ENCODE measurements at places on chromosomes 2 and 18. TPM values are rescaled to one million over a fixed set of nuclear protein-coding genes. Genes with fewer than 3 reads are reported as not detected.

DNA sequence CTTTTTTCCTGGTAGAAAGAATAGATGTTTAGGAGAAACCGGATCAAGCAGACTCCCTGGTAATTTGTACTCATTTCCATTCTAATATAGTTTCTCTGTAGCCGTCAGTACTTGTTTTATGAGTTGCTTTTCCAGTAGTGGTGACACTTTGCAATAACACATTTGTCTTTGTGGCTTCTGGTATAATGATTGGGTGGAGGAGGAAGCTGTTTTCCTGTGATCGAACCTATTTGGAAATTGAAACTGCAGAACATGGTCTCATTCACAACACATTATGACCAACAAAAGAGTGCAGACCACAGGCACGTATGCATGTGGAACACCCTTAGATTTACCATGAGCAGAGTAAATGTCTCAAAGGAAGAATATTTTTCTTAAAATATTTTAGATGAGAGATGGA, 7.6 kb upstream of the SERPINB12 start:
- DNase-seq, result no peak
- no peaks in the 10 kb centered on the region for H3K27me3 ChIP-seq
- no peak overlapping the region for H3K27ac ChIP-seq
- H3K4me1 ChIP-seq, result no peaks in the 10 kb centered on the region
- H3K4me3 ChIP-seq, result no peak overlapping the region

- no peaks in the 10 kb centered on the region for H3K4me1 ChIP-seq
- H3K4me3 ChIP-seq, result no peak overlapping the region
- no peaks in the 10 kb centered on the region for H3K36me3 ChIP-seq
- no peak overlapping the region for H3K27ac ChIP-seq
Observed at GRCh38 chr2:238170386-238171071, 11.8 kb downstream of the ERFE start.

DNA sequence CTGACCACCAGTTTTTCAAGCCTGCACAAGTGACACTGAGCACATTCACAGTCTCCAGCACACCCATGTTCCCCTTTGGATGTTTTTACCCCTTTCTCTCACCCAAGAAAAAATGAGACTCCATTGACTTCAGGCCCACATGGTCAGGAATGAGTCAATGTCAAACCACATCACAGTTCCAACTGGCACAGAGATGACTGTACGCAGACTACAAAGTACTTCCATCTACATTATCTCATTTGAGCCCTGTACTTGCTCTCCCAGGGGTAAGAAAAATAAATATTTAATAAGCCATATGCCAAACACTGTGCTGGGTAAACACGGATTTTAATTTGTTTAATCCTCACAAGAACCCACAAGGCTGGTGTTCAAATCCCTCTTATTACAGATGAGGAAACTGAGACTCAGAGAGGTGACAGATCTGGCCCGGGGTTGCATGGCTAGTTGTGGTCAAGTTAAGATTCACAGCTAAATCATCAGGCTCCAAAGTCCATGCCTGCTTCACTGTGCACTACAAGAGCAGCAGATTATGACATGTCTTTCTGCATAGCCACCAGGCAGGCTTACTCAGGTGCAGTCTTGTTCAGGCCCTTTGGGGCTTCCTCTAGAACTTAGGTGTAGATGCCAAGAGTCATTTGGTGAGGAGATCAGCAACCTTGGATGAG, 106.1 kb downstream of the TXNL1 start:
- H3K4me3 ChIP-seq, result no peak overlapping the region
- no peak overlapping the region for H3K27ac ChIP-seq
- no peaks in the 10 kb centered on the region for H3K36me3 ChIP-seq
- H3K4me1 ChIP-seq, result no peaks in the 10 kb centered on the region

DNA sequence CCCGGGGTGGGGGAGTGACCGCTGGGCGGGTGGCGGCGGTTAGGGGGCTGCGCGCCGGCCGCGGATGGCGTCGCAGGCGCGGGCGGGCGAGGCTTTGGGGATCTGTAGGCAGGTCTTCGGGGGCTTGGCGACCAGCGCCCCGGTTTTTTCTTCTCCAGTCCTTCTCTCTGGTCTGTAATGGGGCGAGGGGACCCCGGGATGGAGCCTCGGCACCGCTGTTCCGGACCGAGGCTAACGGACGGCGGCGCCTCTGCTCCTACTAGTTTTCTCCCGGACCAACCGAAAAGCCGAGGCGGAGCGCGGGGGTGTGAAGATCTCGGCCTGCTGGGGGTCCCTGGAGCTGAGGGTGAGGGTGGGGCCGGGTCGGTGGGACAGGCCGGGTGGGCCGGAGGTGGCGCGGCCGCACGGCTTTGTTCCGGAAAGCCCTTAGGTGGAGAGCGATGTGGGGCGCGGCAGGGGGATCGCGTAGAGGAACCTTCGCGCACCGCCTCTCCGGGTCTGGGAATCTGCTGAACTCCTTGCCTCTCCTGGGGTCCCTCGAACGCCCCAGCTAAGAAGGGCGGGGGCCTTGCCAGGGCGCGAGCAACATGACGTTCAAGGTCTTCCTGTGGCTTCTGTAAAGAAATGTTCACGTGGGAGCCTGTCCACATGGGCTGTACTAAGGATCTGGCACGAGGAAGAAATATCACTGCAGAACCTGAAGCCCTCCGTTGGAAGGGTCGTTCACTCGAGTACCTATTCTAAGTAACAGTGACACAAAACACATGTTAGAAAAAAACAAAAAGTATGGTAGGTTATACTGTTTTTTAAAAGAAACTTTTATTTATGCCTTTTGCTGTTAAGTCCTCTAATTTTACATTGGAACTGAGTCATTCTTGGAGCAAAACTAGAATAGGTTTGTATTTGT, 861 bp downstream of the SLC39A10 start:
- H3K4me1 ChIP-seq, result peaks cover 23% of the 10 kb centered on the region
- peak; percentile 67 for DNase-seq

- no peak overlapping the region for H3K4me3 ChIP-seq
- no peaks in the 10 kb centered on the region for H3K36me3 ChIP-seq
- no peaks in the 10 kb centered on the region for H3K4me1 ChIP-seq
Observed at GRCh38 chr18:23890589-23890988, 124.0 kb upstream of the TTC39C start.

GRCh38 chr2:168698969-168699368, 103.5 kb upstream of the NOSTRIN start:
- no peaks in the 10 kb centered on the region for H3K36me3 ChIP-seq
- H3K27ac ChIP-seq, result no peak overlapping the region
- no peaks in the 10 kb centered on the region for H3K4me1 ChIP-seq
- no peaks in the 10 kb centered on the region for H3K27me3 ChIP-seq
- no peak overlapping the region for H3K4me3 ChIP-seq

DNA sequence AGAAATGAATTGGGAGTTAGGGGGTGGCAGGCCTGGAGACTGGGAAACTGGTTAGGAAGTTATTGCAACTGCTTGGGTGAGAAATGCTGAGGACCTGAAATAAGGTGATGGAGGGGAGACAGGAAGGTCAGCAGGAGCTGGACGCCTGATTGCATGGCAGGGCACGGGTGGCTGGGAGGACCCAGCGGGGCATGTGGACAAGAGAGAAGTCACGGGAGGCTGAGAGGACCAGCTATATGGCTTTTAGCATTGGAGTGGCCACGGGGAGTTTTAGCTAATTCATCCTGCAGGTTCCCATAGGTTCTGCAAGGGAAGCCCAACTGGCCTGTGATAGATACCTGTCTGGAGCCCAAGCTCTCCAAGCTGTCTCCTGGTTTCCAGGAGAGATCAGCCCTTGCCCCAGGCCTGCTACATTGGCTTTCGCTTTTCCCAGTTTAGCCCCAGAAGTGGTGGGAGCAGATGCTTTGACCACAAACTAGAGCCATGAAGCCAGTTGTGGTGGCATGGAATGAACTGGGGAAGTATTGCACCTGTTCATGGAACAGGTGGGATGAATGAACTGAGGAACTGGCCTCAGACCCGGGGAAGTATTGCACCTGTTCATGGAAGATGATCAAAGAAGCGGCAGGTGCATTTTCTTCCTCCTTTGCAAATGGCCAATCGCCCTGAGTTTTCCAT, 93.6 kb upstream of the TAF1B start:
- H3K4me1 ChIP-seq, result peaks cover 18% of the 10 kb centered on the region
- DNase-seq, result no peak
- no peak overlapping the region for H3K27ac ChIP-seq
- H3K36me3 ChIP-seq, result no peaks in the 10 kb centered on the region
- H3K27me3 ChIP-seq, result no peaks in the 10 kb centered on the region

GRCh38 chr18:31624892-31625640, 33.4 kb downstream of the TTR start:
- no peak for DNase-seq
- no peaks in the 10 kb centered on the region for H3K27me3 ChIP-seq
- H3K36me3 ChIP-seq, result peaks cover 20% of the 10 kb centered on the region
- no peak overlapping the region for H3K4me3 ChIP-seq
- H3K27ac ChIP-seq, result no peak overlapping the region

- no peak overlapping the region for H3K27ac ChIP-seq
- no peaks in the 10 kb centered on the region for H3K27me3 ChIP-seq
- no peak for DNase-seq
- no peaks in the 10 kb centered on the region for H3K4me1 ChIP-seq
- no peak overlapping the region for H3K4me3 ChIP-seq
- no peaks in the 10 kb centered on the region for H3K36me3 ChIP-seq
Observed at GRCh38 chr2:54630858-54631497, 92.5 kb upstream of the EML6 start.

- DNase-seq, result peak; percentile 8
- H3K36me3 ChIP-seq, result no peaks in the 10 kb centered on the region
- no peaks in the 10 kb centered on the region for H3K27me3 ChIP-seq
- H3K4me3 ChIP-seq, result no peak overlapping the region
Observed at GRCh38 chr2:153047220-153047619, 328.8 kb downstream of the ARL6IP6 start.

DNA sequence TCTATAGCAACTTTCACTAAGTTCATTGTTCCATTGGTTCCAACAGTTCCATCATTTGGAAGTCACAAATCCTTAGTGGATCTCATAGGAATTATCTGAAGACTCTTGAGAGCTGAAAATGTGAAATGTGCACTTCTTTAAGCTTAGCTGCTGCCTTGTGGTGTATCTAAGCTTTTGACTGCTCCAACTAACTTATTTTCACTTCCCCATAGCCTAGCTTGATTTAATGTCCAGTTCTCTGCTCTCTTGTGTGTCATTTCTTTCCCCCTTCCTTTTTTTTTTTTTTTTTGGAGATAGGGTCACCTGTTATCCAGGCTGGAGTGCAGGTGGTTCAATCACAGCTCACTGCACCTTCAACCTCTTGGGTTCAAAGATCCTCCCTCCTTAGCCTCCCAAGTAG, 34.9 kb upstream of the CD302 start:
- H3K4me1 ChIP-seq, result no peaks in the 10 kb centered on the region
- peaks cover 85% of the 10 kb centered on the region for H3K27me3 ChIP-seq
- no peak overlapping the region for H3K27ac ChIP-seq
- H3K36me3 ChIP-seq, result no peaks in the 10 kb centered on the region
- no peak overlapping the region for H3K4me3 ChIP-seq

DNA sequence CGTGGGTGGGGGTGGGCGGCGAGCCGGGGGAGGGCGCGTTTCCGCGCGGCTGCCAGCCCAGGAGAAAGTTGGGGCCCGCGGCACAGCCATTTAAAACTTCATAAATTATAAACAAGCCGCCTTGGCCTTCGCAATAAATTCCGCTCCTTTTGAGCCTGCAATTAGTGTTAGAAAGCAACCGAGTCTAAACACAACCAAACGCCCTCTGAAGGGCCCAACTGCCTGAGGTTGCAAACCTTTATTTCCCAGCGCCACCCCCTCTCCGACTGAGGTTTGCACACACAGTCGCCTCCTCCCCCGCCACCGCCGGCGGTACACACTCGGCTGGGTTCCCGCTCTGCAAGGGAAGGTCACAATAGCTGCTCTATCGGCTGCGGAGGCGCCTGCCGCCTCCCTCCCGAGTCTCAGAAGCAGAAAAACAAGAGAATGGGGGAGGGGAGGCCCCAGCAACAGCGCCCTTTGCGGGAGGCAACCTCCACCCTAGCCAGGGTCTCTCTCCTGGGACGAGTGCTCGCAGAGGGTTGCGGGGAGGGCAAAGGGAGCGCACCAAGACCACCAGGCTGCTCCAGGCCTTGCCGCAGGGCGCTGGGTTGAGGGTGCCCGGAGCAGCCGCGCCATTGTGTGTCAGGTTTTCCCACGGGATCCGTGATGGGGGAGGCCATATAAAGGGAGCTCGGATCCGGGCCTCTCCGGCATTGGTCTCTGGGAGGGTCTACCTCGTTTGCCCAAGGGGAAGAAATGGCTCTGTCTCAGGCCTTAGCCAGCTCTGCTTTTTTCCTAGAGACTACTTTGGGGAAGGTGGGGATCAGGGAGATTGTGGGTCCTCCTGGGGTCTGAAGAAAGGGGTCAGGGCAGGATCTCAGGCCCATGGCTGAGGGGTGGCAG, 13.4 kb upstream of the HOXD1 start:
- H3K36me3 ChIP-seq, result no peaks in the 10 kb centered on the region
- peak overlapping the region; percentile 34 for H3K4me3 ChIP-seq
- H3K27ac ChIP-seq, result no peak overlapping the region
- H3K27me3 ChIP-seq, result peaks cover 100% of the 10 kb centered on the region

DNA sequence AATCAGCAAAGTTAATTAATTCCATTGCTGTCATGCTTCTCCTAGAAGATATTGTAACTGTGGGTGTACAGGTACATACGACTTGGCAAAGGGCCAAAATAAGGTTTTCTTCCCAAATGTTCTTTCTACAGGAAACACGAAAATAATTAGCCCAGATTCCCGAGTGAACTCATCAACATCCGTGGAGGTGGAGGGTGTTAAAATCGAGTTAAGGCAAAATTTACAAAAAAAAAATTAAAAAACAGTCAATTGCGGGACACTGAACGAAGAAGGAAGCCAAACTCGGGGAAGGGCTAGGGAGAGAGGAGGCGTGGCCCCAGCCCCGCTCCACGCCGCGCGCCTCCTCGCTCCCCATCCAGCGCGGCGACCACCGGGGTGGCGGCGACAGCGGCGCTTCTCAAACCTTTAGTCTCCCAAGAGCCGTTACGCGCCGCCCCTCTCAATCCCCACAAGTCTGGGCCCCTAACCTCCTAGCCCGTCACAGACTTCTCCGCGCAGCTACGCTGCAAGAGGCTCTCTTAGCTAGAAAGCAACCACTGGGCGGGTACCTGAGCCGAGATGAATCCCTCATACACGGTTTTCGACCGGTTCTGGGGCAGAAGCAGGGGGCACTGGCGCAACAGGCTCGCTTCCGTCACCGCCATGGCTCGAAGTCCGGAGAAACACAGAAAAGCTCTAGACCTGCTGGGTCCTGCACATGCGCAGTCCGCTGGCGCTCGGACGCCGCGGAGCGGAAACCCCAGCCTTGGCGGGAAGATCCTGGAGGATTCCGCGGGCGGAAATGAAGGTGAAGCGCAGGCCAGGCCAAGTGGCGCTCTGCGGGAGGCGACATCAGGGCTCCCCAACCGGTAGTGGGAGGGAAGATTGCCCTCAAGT, at the start of gene FANCL:
Gene FANCL, minus strand, starts transcription at position 656 of the 876 bp plus-strand sequence. Its CDS starts 12 bp downstream, at position 644.
- H3K27me3 ChIP-seq, result no peaks in the 10 kb centered on the region
- peak within 1 kb of the TSS; percentile 90 for H3K4me3 ChIP-seq
- no peaks in the 10 kb centered on the region for H3K36me3 ChIP-seq
- peak; percentile 94 for DNase-seq

GRCh38 chr2:124804014-124804940, 779.2 kb downstream of the CNTNAP5 start:
- no peak overlapping the region for H3K27ac ChIP-seq
- no peak overlapping the region for H3K4me3 ChIP-seq
- peaks cover 3% of the 10 kb centered on the region for H3K4me1 ChIP-seq

- H3K36me3 ChIP-seq, result no peaks in the 10 kb centered on the region
- H3K4me1 ChIP-seq, result no peaks in the 10 kb centered on the region
- H3K4me3 ChIP-seq, result no peak overlapping the region
Observed at GRCh38 chr2:232860593-232861241, 9.3 kb upstream of the SNORC start.

Gene CAPN14
- 0.04 TPM for total RNA-seq

Gene HK2
- total RNA-seq, result 72.1 TPM

Gene VAMP5
- total RNA-seq, result not detected

Gene ZSCAN30
- 22.1 TPM for total RNA-seq
